ENCODE measurements at places on chromosomes 4 and X.

DNA sequence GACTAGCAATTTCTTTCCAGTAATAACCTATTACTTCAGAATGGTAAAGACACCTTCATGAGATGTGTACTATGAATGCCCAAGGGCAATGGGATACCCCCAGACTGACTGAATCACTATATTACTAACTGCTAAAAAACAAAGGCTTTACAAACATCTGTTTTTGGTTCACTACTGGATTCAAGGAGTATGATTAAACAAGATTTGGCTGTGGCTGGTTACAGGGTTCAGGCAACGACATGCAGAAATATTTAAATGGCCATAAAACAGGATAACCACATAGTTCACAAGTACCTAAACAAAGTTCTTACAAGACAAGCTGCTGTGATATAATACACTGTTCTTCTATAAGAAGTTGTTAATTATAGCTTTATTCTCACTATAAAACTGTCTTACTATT, 128.2 kb downstream of the FRYL start:
- DNase-seq: no peak

GRCh38 chr4:86247320-86247719, 112.5 kb downstream of the MAPK10 start:
- no peak for DNase-seq

- no peak for DNase-seq
Observed at GRCh38 chr4:4549534-4549933, 7.7 kb upstream of the STX18 start.

- DNase-seq: no peak
Observed at GRCh38 chrX:84876876-84877275, 126.8 kb upstream of the APOOL start.

DNA sequence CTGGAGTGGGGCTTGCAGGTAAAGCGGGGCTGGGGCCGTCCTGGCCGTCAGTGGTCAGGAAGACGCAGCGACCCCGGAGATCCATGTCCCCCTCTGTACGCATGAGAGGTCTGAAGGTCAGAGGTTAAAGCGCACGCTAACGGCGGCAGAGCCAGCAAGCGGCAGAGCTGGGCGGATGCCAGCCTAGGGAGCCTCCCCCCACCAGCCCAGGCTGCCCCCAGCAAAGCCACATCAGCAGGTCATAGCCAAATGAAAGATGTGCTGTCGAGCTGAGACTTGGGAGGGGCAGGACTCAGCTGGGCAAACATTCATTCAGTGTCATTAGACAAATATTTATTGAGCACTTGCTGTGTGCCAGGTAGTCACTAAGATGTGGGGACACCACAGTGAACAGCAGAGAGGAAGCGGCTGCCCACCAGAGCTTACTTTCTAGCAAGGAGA, 593 bp upstream of the JAKMIP1 start:
- DNase-seq: no peak

DNA sequence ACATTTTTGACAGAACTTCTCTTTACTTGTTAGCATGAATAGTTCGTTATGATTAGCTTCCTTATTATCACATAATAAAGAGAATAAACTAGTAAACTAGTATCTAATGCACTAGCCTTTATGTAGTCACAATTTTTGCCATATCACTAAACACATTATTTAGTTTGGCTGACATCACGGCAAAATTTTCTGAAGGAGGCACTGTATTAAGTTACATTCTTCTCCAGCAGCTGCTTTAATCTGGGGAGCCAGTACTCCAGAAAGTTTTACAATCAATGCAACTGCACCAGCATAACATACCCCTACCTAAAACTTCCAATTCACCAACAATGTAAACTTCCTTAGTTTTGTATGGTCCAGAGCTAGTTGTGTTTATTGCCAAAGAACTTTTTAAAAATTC, 87.8 kb downstream of the FIP1L1 start:
- DNase-seq: no peak

DNA sequence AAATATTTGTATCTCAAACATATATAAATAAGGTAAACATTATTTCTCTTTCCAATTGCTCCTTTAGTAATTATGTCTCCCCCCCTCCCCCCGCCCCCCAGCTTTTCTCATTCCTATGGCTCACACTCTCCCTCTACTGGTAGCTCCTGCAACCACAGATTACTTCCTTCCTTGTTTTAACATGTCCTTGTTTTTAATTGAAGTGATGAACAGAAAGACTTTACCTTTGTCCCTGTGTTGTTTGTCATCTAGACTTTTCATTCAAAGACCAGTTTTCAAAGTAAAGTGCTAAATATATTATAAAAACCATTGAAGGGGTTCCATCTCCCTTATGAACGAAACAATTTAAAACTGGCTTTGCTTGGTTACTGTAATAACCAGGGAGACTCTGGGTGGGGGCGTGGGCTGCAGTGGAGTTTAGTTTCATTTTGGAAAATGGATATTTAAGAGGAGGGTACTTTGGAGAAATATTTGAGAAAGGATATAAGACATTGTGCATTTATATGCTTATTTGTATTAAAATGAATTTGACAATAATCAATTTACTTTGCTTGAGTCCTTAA, 352.9 kb downstream of the RAPGEF2 start:
- DNase-seq: no peak

DNA sequence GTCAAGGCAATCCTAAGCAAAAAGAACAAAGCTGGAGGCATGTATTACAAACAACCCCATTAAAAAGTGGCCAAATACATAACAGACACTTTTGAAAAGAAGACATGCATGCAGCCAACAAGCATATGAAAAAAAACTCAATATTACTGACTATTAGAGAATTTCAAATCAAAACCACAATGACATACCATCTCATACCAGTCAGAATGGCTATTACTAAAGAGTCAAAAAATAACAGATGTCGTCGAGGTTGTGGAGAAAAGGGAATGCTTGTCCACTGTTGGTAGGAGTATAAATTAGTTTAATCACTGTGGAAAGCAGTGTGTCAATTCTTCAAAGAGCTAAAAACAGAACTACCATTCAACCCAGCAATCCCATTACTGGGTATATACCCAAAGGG, 604.6 kb upstream of the GRIA3 start:
- DNase-seq: no peak

DNA sequence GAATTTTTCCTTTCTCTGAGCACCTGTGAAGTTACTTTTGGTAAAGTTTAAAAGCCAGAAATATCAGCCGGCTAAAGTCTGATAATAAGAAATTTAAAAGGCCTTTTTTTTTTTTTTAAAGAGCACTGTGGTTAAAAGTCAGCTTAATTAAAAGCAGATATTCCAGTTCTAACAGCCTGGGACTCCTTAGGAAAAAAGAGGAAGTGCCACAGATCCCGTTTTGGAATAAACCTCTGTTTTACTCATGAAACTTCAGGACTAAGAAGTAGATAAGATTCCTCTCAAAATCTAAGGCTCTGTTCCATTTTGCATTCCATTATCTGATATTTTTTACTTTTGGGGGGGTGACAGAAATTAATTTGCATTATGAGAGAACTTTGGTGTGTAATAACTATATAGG, 37.8 kb downstream of the ABCB7 start:
- DNase-seq: no peak
